ENCODE measurements at places on chromosomes 2 and 18.

DNA sequence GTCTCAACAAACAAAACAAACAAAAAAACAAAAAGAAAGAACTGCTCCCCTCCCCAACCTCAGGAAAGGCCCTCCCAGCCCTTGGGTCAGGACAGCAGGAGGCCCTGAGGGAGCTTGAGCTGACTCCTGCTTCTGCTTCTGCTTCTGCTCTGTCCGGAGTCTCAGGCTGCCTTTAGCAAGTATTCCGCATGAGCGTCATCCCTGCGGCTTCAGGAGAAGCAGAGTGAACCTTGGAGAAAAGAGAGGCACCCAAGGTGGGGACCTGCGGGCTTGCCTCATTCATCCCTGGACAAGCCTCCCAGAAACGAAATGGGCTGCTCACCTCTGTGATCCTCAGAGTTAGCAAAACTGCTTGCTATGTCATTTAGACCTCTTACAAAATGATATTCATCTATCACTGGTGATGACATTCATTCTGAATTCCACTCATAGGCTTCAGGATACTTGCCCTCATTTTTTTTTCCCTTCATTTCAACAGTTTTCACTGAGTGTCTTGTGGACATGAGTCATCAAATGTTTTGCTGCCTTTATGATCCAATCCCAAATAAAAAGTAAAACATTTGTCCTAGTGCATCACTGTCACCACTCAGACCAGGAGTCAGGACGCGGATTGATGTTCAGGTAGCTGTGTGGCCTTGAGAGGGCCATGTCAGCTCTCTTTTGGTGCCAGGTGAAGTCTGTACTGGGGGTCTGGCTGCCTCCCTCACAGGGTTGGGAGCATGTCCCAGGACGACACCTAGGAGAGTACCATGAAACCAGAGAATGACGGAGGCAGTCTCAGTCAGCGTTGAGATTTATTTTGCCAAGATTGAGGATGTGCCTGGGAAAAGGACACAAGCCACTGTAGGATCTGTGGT is 51.7 kb downstream of the IMPA2 start:
- DNase-seq, result no peak

GRCh38 chr2:143182649-143183048 is 53.4 kb downstream of the ARHGAP15 start:
- no peak for DNase-seq

DNA sequence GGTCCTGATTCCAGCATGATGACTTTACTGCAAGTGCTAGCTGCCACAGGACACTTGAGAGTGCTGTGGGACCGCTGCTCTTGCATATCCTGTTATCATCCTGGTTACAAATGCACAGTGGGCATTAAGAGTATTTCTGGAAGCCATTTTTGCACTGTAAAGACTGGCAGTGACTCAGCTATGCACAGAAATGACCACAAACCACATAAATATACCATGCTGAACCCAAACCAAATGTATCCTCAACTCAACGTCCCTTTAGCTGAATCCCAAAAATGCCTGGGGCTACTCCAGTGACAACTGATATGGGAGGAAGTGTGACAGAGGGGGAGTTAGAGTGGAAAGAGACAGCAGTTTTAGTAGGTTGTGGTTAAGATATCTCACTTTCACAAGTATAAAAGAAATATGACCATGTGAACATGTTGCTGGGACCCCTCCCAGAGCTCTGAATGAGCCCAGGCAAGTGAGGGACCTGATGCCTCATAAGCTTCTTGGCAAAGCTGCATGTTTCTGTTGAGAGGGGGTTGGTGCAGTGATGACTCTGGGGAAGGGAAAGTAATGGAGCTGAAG is 37.3 kb downstream of the RHBDD1 start:
- no peak for DNase-seq

- no peak for DNase-seq
Observed at GRCh38 chr2:71693286-71694270, 240.2 kb downstream of the DYSF start.

DNA sequence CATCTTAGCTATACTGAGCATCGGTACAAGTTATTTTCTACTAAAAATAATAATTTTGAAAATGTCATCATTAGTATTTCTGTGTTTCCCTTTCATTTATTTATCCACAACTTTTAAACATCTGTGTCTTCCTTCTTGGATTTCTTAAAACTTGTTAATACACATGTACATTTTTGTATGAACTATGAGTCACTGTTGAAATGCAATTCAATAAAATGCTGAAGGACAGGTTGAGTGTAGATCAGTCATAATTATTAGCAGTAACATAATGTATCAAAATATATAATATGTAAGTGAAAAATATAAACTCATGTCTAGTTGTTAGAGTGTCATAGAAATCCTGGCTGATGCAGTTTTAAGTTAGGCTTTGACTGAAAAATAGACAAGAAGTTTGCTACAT is 115.9 kb downstream of the MEIS1 start:
- no peak for DNase-seq

DNA sequence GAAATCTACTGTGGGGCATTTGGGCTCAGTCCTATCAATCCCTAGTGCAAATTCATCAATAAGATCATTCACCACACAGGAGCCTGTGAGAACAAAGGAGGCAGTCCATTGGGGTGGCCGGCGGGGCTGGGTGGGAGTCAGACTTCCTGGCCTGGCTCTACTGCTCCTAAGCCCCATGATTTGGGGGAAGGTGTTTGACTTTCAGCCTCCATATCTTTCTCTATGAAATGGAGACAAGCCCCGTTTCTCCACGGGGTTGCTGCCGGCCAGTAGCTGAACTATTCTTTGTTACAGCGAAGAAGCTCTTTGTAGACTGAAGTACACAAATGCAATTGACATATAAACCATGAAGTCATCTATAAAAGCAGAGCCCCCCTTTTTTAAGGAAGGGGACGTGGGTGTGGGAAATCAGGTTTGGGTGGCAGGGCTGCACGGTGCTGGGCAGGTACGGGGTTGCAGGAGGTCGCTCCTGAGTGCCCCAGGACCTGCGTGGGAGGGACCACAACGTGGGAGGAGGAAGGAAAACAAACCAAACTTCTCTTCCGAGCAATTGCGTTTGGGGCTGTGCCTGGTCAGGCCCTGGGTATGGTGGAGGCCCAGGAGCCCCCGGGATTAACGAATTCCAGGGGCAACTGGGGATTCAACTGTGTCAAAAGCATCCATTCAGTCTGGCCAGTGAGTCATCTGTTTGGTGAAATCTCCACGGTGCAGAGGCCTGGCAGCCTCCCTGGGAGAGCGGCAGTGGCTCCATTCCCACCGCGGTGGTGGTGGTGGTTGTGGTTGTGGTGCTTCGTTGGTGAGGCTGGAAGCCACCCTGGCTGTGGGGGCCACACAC is 18.2 kb downstream of the FBLN7 start:
- DNase-seq, result no peak

GRCh38 chr2:120820953-120821279 is 85.2 kb downstream of the GLI2 start:
- no peak for DNase-seq

DNA sequence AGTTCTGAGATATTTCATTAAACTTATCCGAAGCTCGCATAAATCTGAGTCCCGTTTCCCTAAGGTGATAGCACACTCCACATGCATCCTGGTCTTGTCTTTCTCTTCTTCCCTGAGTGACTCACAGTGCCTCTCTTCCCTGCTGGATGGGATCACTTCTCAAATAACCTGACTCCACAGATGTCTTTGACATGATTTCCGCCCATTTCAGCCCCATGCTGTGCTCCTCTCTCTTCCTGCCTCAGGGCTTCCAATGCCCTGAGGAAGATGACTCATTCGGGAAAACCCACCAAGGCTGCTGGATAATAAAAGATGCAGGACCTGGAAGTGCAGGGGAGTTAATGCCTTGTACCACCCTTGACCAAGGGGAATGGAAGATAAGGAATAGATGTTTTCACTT is 441.7 kb upstream of the SOX11 start:
- no peak for DNase-seq

GRCh38 chr2:184814421-184814820 is 216.1 kb downstream of the ZNF804A start:
- no peak for DNase-seq

GRCh38 chr2:174248998-174249592 is 763 bp upstream of the OLA1 start:
- DNase-seq, result no peak

DNA sequence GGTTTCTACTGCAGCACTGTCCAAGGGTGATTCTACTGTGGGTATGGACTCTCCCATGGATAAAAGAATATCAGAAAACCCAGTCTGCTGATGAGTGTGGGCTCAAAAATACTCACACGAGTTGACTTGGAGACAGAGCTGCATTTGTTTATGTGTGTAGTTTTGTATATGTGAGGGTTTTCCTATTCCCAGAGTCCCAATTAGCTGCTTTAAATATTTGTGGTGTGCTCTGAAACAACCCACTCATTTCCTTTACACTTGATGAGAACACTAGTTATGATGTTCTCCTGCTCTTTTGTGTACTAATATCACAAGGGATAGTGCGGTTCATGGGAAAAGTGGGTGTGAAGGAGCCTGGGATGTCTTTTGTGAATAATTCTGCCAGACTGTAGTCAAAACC is 337.3 kb downstream of the PLCL1 start:
- no peak for DNase-seq

- DNase-seq, result no peak
Observed at GRCh38 chr2:69203166-69203985, 183.7 kb downstream of the GFPT1 start.

- no peak for DNase-seq
Observed at GRCh38 chr18:49678440-49678839, 116.6 kb downstream of the LIPG start.

DNA sequence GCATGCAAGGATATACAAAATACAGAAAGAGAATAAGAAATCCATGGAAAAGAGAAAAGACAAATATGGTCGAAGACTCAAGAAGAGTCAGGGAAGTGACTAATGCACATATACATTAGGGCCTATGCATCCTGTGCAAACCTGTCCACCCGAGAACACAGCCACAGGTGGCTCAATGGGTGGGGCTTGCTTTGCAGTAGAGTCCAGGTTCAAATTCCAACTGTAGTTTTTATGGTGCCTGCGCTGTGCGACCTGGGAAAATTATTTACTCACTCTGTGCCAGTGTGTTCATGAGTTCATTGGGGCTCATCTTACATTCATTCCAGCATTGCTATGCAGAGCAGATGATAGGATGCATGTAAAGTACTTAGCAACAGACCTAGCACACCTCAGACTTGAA is 244.7 kb downstream of the CTNNA2 start:
- no peak for DNase-seq
